ENCODE measurements at places on chromosomes 1 and 21.

- DNase-seq, result no peak
These were observed 10.0 kb downstream of the ARID1A start for GRCh38 chr1:26705788-26706311.

DNA sequence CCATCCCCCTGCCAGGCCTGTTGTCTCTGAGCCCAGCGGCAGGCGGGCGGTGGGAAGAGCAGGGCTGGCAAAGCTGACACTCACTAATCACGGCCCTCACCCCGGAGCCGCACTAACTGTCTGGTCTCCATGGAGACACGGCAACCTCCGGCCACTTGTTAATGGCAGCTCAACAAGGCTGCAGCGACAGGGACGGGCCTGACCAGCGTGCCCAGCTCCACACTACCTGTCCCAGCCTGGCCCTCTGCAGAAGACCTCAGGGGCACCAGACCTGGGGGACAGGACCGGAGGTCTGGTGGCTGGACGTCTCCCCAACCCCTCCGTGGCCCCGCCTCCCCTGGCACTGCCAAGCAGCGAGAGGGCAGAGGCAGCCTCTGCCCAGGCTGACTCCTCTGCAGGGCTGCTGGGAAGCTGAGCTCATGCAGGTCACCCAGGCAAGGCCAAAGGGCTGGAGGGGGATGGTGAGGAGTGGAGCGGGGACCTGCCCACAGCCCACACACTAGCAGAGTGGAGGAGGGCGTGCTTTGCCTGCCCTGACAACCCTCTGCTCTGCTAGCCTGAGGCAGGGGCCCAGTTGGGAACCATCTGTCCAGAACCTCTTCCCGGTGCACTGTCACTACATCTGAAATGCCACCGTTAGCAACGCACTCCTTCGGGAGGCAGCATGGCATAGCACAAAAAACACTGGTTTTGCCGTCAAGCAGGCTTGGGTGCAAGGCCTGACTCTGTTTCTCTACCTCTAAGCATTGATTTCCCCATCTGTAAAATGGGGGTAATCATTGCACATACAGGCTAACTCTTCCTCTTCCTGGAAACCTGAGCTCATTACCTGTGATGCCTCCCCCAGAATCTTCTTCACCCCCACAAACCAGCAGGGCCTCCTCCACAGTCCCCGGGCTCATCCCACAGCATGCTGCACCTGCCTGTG lies 29.6 kb upstream of the WASF2 start:
- no peak for DNase-seq

- no peak for DNase-seq
These were observed 9.9 kb upstream of the HAO2 start for GRCh38 chr1:119358636-119359035.

DNA sequence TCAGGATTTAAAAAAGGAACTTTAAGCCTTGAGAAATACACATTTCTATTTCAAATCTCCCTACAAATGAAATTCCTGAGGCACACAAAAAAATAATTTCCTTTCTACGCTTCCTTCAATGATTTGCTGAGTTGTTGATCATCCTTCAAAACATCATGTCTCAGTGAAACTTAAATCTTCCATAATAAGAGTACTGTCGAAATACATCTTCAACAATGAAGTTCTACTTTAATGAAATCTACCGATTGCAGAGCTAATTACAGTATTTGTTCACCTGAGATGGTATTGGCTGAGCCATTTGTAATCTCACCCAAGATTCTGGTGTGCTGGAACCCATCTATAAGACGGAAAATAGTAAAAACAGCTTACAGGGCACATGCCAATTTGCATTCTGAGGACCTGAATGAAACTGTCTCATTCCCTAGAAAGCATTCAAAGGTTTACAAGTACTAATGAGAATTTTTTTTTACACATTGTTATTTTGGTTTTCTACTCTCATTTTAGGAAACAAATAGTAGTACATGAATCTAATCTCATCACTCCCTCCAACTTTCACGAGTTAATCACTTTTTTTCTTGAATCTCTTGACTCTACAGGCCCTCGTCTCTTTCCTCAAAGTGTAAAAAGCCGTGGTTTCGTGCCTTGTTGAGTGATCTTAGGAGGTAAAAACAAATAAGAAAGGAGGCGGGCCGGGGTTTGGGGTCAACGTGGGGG lies 1.1 kb downstream of the CHML start:
- DNase-seq, result no peak

DNA sequence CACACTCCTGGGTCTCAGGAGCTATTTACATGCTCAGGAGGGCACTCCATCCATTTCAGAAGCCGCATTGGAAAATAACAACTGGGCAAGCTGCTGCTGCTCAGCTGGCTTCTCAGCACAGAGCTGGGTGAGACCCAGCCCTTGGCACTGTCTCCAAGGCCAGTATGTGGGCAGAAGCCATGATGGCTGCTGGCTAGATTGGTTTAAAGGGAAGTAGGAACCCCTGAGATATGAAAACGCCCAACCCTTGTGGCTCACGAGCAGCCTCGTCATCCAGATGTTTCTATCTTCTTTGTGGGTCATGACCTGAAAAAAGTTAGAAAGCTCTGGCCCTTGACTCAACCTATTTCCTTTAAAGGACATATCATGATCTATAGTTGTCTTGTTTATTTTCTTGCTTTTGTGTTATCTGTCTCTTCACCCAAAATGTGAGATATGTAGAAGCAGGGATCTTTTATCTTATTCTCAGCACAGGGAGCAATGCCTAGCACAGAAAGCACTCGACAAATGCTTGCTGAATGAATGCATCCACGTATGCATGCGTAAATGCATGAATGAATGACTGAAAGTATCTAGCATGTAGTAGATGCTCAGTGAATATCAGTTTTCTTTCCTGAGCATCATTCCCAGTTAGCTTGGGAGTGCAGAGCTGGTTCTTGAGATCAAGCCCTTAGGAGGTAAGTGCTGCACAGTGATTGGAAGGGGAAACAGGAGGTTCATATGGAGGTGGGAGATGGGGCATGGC lies 11.6 kb downstream of the MYBPH start:
- DNase-seq, result no peak

- DNase-seq, result no peak
These were observed 10.7 kb downstream of the ATP1A4 start for GRCh38 chr1:160161965-160162705.

DNA sequence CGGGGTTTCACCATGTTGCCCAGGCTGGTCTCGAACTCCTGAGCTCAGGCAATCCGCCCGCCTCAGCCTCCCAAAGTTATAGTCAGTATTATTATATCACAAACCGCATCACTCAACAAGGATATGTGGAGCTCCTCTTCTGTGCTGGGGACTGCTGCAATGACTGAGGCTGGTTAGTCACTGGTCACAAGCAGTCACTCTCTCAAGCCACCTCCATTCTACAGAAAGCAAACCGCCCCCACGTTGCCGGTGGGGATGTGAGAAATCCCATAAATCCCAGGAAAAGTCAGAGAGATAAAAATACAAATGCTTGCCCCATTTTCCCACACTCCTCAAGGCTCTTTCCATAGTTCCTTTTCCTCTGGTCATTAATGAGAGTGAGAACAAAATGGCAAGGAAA lies 155.7 kb downstream of the ADSS2 start:
- DNase-seq, result no peak

DNA sequence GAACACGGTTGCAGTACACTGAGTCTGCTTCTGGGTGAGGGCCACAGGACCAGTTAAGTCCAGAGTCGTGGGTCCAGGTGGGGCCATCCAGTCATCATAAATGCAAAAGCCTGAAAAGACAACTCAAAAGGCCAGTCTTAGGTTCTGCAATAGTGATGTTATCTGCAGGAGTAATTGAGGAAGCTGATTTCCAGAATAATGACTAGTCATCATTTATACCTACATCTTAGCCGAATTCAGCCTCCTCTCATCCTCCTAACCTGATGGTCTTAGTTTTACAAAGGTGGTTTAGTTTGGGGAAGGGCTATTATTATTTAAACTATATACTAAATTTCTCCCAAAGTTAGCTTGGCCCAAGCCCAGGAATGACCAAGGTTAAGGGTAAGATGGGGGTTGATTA lies 23.5 kb upstream of the SLC5A9 start:
- no peak for DNase-seq

DNA sequence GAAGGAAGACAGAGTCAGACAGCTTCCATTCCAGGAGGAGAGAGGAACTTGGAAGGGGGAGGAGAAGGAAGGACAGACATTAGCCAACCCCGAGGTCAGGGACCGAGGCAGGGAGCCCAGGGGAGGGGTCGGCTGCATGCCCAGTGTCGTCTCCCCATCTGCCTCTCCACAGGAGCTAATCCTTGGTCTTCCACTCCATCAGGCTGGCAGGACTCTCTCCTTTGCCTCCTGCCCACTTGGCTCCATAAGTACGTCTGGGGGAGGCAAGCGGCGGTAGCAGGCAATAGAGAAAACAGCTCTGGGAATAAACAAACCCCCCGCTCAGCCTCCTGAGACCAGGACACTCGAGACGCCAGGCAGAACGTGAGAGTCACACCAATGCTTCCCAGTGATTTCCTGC lies 71.3 kb downstream of the GRIK3 start:
- no peak for DNase-seq

- DNase-seq, result no peak
These were observed 115.9 kb downstream of the HIVEP3 start for GRCh38 chr1:41802532-41803501.

GRCh38 chr1:41025979-41026819 lies 4.7 kb upstream of the SLFNL1 start:
- no peak for DNase-seq

GRCh38 chr1:20974069-20974468 lies 187.0 kb upstream of the HP1BP3 start:
- DNase-seq, result no peak

DNA sequence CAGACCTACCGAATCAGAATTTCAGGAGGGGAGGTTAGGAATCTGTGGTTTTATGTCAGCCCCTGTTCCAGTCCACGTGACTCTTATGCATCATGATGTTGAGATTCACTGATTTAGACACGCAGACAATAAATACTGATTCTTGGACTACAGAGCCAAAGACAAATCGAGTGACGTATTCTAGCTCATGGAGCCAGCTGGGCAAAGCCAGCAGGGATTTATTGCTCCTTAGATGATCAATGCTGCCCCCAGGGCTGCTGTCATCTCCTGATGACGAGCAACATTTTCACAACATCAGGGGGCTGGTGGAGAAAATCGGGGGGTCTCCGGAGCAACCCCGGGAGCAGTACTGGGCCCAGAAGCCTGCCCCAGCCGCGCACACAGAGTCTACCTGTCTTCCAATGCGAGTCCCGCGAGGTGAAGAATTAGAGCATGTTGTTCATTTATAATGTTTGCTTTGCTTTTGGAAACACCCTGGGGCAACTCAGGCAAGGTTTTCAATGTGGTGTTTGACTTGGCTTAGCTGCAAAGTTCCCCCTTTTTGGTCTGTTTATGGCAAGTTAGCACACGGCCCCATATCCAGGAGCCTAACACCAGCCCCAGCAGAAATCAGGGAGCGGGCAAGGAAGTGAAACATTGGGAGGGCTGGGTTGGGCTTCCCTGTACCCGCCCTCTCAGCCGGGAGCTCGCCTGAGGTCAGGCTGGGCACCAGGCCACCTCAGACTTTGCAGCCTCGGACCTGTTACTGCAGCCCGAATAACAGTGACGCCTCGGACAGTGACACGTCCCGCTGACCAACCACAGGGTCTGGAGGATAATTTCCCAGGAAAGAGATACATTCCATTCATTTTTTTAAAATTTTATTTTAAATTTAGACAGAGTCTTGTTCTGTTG lies 19.9 kb upstream of the CLDN14 start:
- no peak for DNase-seq

DNA sequence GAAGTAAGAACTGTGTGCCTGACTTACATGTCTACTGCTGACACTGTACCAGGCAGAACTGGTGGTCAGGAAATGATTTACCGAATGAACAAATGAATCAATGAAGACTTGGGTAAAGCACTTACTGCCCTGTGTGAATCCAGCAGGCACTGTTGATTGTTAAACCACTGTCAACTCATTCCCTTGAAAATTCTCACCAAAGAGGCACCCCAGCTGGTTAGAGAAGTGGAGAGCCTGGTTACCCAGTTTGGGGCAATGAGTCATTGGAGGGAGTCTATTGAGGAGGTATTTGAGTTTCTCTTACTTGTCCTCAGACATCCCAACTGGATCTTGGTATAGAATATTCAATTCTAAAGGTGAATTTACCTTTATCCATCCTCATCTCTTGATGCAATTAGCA lies 34.2 kb downstream of the JUN start:
- no peak for DNase-seq

GRCh38 chr1:204493984-204494280 lies 673 bp downstream of the PIK3C2B start:
- peak; percentile 27 for DNase-seq

- DNase-seq, result no peak
These were observed 53.6 kb upstream of the DMRTA2 start for GRCh38 chr1:50476800-50477199.

DNA sequence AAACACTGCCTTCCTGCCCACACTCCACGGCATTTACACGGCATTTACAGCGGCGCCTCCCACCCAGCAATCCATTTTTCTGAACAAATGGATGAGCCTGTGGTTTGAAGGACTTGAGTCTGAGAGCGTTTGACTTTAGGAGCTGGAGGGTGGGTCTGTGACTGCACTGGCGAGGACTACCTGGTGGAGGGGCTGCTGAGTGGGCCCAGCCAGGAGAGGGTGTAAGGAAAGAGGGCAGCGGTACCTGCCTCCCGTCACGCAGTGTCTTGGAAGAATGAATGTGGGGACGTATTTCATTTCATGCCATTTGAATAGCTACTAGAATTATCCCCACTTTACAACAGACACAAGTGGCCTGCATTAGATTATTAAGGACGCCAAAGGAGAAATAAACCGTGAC lies 62.9 kb downstream of the B3GALT5 start:
- DNase-seq, result no peak

- no peak for DNase-seq
These were observed 134.8 kb upstream of the KIF26B start for GRCh38 chr1:245019910-245020486.

- no peak for DNase-seq
These were observed 126.1 kb downstream of the CDC42BPA start for GRCh38 chr1:227192163-227192562.

GRCh38 chr1:38872401-38873026 lies 634 bp downstream of the MYCBP start:
- DNase-seq, result peak; percentile 31

- DNase-seq, result no peak
These were observed 1.1 kb upstream of the TMEM167B start for GRCh38 chr1:109089242-109090015.

DNA sequence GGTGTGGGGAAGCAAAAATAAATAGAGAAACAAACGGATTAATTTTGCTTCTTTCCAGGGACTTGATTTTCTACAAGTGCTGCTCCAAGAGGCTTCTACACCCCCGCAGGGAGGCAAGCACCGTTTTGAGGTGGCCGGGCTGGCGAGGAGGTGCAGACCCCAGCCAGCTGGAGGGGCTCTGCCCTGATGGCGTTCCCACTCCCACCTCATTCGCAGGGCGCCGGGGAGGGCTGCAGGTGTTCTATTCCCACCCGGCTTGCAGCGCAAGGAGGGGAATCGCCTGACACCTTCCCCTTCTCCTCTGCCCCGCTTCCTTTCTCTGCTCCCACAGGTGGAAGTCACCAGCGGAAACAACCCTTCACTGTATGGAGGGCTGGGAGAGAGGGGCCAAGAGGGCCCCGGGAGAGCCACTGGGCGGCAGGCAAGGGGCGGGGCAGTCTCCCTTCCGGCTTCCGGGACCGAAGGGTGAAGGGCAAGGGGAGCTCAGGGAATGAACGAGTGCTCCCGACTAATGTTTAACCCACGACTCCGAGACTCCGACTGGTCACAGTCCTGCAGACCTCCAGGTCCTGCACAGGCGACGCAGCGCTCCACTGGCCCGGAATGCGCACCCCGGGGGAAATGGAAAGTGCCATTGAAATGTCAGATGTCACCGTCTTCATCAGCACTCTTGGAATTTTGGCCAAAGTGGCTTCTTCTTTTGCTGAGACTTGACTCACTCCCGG lies 29.1 kb downstream of the TEX35 start:
- DNase-seq, result peak; percentile 45

Measured in stimulated activated CD4-positive, alpha-beta T cell treated with anti-CD3 and anti-CD28 coated beads, Interleukin-12 subunit alpha, Interleukin-12 subunit beta, amount 100 ng/mL, for 4 hours (primary cell).